ENCODE measurements at places on chromosomes 5 and 9.
A peak's percentile ranks its signal among the peaks of the same experiment; 100 is the strongest.

GRCh38 chr9:112288029-112288428 is 45.4 kb downstream of the PTBP3 start:
- peak; percentile 35 for DNase-seq

DNA sequence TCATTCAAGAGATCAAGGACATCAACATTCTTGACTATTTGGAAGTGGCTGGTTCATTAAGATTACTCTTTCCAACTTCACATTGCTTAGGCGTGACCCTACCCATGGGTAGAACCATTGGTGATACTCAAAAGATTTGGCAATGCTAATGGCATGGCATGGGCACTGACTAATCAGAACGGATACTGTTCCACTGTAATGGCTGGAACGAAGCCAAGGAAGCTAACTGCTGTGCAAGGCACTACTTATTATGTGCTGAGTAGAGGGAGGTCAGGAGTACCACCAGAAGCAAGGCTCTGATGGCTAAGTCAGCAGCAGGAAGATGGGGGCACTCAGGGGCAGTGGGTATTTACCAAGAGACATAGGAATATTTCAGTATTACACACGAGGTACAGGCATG is 31.9 kb downstream of the GNA14 start:
- DNase-seq, result peak; percentile 20

GRCh38 chr5:87732875-87733768 is 320.4 kb upstream of the CCNH start:
- DNase-seq, result no peak

DNA sequence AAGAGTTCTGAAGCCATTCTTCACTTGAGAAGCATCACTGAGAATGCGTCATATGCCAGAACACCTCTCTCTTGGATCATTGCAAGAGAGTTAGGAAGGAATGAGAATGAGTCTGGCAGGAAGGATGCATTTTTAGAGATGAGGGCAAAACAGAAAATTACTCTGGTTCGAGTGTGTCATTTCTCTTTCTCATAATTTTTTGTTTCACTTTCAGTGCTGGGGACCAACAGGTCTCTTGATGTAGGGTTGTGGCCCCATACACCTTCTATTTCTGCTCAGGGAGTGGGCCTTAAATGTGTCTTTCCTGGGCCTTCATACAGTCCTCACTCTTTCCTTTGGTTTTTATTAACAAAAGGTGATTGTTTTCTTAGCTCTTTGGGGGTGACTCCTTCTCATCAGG is 302.4 kb downstream of the NR3C1 start:
- no peak for DNase-seq

DNA sequence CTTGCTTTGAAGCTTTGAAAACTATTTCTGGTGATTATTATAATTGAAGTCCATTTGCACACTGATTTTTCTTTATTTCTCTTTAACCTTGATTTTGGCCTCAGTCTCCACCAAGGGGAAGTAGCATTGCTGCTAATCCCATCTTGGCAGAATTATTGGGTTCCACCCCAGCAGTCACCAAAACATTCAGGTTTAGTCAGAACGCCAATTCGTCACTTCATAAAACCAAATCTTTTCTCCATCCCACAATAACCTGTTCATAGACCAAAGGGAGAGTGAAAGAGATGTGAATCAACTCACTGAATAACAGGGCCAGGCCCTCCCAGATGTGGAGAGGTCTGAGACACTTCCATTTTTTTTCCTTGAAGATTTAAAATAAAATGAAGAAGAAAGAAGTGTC is 95.1 kb upstream of the VCAN start:
- no peak for DNase-seq

- peak; percentile 57 for DNase-seq
Measured at GRCh38 chr5:7904170-7904569, 35.2 kb downstream of the MTRR start.

- DNase-seq, result no peak
Measured at GRCh38 chr5:150092159-150092787, 5.9 kb upstream of the CSF1R start.

GRCh38 chr9:92808726-92809451 is 44.3 kb upstream of the BICD2 start:
- peak; percentile 78 for DNase-seq
